Fibroblast of pulmonary artery (primary cell): ENCODE measurements at places on chromosomes 6 and 20.
A peak's percentile ranks its signal among the peaks of the same experiment; 100 is the strongest.

- DNase-seq, result no peak
Observed at GRCh38 chr20:63754008-63754407, 14.4 kb downstream of the SLC2A4RG start.

DNA sequence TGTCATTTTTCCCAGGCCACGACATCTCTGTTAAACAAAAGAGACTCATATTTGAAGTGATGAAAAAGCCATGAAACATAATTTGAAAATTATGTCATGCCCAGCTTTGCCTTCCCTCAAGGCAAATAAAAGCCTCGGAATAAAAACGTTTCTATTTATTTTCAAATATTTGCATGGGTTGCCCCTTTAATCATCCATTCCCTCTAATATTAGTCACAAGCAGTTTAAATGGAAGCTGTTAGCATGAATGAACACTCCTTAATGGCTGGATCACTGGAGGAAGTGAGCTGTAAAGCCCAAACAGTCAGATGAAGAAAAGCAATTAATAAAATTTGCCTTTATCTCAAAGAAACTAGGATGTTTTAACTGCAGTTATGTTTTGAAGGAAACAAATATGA lies 69.3 kb upstream of the STMND1 start:
- no peak for DNase-seq

DNA sequence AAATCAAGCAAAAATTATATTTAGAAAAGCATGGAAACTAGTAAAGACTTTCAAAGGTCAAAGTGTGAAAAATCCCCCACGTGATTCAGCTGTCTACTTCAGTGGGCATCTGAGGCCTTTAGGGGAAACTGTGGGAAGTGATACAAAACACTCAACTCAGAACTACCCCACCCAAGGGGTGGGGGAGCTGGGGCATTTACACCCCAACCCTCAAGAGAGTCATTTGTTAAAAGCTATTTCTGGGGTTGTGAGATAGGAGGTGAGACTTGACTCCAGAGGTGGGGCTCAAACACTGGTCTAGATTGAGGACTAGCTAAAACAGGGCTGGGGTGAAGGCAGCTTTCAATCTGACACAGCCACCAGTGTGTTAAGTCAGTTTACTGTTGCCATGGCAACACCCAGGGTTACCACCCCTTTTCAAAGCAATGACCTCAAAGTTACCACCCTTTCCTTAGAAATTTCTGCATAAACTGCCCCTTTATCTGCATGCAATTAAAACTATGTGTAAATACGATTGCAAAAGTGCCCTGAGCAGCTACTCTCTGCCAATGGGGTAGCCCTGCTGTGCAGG lies 9.9 kb upstream of the GTSF1L start:
- no peak for DNase-seq

- no peak for DNase-seq
Observed at GRCh38 chr20:46894971-46895905, 595 bp downstream of the EYA2 start.

GRCh38 chr6:166707045-166707444 lies 80.0 kb upstream of the RPS6KA2 start:
- DNase-seq, result peak; percentile 32

GRCh38 chr20:62031462-62032092 lies 34.1 kb downstream of the TAF4 start:
- peak; percentile 4 for DNase-seq

DNA sequence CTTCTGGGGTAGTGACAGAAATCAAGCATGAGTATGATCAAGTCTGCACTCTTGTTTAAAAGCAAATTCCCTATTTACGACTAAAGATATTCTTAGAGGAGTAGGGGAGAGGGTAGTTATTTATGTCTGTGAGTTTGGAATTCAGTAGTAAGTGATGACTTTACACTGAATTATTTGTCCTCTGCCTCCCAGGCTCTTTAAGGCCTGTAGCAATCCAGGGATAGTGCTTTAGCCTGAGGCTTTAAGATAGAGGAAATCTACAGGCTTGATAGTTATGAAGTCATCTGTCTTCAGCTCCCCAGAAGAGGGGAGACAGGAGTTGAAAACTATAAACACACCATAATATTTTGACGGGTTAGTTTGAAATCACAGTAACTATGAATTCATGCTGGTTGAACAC lies 664.5 kb downstream of the EPM2A start:
- peak; percentile 11 for DNase-seq

- no peak for DNase-seq
Observed at GRCh38 chr6:35087361-35088280, 53.5 kb downstream of the TCP11 start.

DNA sequence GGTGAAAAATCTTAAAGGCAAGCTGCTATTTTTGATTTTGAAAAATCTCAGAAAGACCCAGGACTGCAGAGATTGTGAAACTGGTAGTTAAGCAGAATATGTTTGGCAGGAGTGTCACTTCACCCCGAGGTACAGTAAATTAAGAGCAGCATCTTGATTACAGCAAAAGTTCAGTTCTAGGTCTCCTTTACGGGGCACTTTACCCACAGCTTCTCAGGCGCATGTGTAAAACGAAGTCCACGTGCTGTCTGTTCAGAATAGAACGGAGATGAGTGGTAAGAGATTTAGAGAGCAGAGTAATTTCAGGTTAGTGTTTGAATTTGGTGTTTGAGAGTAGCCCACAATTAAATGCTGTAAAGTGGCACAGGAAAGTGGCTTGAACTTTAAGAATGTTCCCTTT lies 84.0 kb downstream of the FARS2 start:
- no peak for DNase-seq

DNA sequence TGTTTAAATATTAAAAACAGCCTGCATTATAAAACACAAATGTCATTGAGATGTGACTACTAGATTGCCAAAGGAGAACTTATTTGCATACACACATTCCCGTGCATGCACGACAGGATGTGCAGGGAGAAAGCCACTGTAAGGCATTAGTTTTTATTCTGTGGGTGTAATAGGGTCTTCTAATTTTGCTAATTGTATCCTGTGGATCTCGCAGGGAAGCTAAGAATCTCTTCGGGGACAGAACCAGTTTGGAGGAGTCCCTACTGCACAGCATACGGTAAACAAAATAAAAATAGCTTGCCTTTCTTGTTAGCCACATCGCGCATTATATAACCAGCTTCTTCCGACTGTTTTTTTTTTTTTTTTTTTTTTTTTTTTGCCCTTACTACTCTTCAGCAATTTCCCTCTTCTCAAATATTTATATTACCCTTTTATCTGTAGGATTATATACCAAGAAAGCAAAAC lies 2.0 kb downstream of the ATXN1 start:
- DNase-seq, result no peak

- peak; percentile 32 for DNase-seq
Observed at GRCh38 chr6:145137425-145137824, 597.9 kb downstream of the EPM2A start.

DNA sequence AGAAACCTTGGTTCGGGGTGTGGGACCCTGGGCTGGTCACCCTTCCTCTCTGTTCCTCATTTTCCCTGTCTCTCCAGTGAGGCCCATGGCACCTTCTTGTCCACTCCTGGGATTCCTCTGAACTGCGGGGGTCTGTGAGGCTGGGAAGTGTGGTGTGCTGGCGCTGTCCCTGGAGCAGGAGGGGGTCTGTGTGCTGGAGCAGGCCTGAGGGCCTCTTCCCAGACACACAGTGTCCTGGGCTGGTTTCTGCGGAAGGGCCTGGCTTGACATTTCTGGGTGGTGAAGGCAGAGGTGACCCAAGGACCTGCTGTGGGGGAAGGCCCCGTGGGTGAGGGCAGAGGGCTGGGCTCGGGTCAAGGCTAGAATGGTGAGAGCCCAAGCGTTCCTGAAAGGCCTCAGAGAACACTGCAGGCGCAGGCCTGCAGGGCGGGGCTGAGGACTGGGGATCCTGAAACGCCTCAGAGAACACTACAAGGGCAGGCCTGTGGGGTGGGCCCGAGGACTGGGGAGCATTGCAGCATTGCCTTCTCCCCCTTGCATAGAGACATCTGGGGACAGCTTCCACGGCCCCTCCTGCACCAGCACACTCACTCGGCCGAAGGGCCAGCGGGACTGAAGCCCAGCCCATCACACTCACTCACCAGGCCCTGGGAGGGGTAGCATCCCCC lies 10.6 kb upstream of the BAK1 start:
- no peak for DNase-seq

- DNase-seq, result no peak
Observed at GRCh38 chr20:56829788-56830385, 200.8 kb downstream of the TFAP2C start.
